Testis (tissue), 5 donors: ENCODE measurements at places on chromosomes 13 and 19. TPM values are rescaled to one million over a fixed set of nuclear protein-coding genes. Genes with fewer than 3 reads are reported as not detected.

Gene EDNRB
- total RNA-seq = 5.9 TPM

Gene WASF3
- 27.3 TPM for total RNA-seq

Gene STOML3
- not detected for total RNA-seq

Gene ZNF486
- total RNA-seq = 5.1 TPM

Gene GJB6
- 1.4 TPM for total RNA-seq

Gene CEACAM19
- total RNA-seq = 11.2 TPM

Gene CYP2F1
- total RNA-seq = 1.7 TPM

Gene CYP4F12
- total RNA-seq = 7.2 TPM

Gene CEACAM20
- total RNA-seq = 0.87 TPM

Gene FAM187B
- total RNA-seq = 18.4 TPM

Gene CABP5
- 0.43 TPM for total RNA-seq

Gene CYP2A6
- not detected for total RNA-seq

Gene CFD
- 83.1 TPM for total RNA-seq

Gene GJA3
- total RNA-seq = 10.2 TPM

Gene PEG3
- total RNA-seq = 160 TPM

Gene C19orf44
- total RNA-seq = 13.6 TPM

Gene ENOX1
- total RNA-seq = 11.0 TPM

Gene RASL11A
- total RNA-seq = 10.0 TPM

Gene RASAL3
- total RNA-seq = 1.4 TPM

Gene INAFM1
- total RNA-seq = 29.5 TPM

Gene TMEM145
- 12.3 TPM for total RNA-seq

Gene NLRP7
- 9.0 TPM for total RNA-seq

Gene B3GNT8
- total RNA-seq = 1.2 TPM

Gene CDX2
- 0.06 TPM for total RNA-seq

Gene IZUMO2
- total RNA-seq = 18.0 TPM

Gene NLRP11
- total RNA-seq = 4.3 TPM

Gene HCN2
- 6.6 TPM for total RNA-seq

Gene FRY
- total RNA-seq = 25.9 TPM

Gene CLEC11A
- 20.6 TPM for total RNA-seq

Gene ZNF555
- 7.1 TPM for total RNA-seq

Gene CCDC169
- total RNA-seq = 74.1 TPM

Gene ZNF524
- 25.0 TPM for total RNA-seq

Gene ZNF554
- 9.4 TPM for total RNA-seq

Gene DZIP1
- total RNA-seq = 63.7 TPM

Gene CCNE1
- 16.3 TPM for total RNA-seq

Gene PCDH8
- total RNA-seq = 1.5 TPM

Gene ZNF317
- 28.8 TPM for total RNA-seq

Gene PCSK4
- 203 TPM for total RNA-seq

Gene TMEM255B
- 10.9 TPM for total RNA-seq

Gene ATP1A3
- 30.3 TPM for total RNA-seq

Gene ZNF616
- 9.0 TPM for total RNA-seq

Gene ZNF709
- 21.7 TPM for total RNA-seq

Gene SIGLEC12
- total RNA-seq = not detected

Gene TNFSF13B
- 3.7 TPM for total RNA-seq

Gene ZNF578
- 23.1 TPM for total RNA-seq

Gene LAIR1
- total RNA-seq = 7.1 TPM

Gene ZNF628
- 31.3 TPM for total RNA-seq

Gene PINLYP
- total RNA-seq = 5.8 TPM

Gene OR10H1
- total RNA-seq = 0.39 TPM

Gene SIGLEC5
- not detected for total RNA-seq
